ENCODE measurements at places on chromosomes 1 and 21.

- DNase-seq = no peak
Measured at GRCh38 chr1:30286241-30286987, 437.0 kb downstream of the MATN1 start.

DNA sequence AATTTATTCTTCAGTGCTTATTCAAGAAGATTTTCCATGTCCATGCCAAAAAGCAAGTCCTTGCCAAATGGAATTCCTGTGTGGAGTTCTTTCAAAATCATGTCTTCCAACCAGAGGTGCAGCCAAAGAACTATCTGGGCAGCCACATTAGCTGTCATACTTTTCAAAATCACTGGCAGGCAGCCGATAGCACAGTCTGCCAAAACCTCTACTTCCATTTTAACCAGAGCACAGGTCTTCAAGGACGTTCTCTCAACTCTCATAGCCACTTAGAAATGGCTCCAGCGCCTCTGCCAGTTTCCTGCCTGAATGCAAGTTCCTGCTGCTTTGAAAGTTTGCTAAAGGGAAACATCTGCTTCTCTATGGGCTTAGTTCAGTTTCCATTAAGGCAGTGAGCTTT, 975.7 kb upstream of the ADGRL4 start:
- DNase-seq = no peak

DNA sequence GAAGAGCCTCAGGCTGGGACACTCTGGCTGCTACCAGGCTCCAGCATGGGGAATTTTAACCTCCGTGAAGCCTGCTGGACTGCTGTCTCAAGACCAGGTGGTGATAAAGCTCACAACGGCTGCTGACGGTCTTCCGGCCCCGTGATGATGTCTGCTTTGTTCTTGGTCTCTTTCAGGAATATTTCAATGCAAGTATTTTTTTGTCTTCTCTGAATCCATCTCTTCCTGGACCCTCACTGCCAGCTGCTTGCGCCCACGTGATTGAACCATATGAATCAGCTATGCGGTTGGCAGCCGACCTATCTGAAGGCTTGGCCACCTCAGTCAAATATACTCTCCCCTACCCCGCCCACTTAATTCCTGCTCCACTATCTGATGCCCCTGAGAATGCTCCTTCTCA, 14.6 kb upstream of the SLC6A17 start:
- peak; percentile 44 for DNase-seq

- no peak for DNase-seq
Measured at GRCh38 chr1:200905411-200906052, 10.8 kb downstream of the INAVA start.

DNA sequence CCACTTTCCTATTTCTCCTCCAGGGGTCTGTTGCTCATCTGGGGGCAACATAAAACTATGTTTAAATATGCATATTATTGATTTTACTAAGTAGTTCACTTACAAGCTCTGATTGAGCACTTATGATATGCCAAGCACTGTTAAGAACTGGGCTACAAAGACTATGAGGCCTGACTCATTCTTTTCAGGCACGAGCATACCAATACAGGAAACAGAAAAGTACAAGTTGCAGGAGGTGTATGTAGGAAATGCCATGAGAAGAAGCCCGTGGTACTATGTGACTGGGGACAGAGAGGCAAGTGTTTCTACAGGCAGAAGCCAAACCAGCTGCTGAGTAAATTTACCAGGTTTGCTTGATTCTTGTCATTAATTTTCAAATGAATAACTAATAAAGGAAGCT, 120.4 kb upstream of the PTGFR start:
- no peak for DNase-seq

DNA sequence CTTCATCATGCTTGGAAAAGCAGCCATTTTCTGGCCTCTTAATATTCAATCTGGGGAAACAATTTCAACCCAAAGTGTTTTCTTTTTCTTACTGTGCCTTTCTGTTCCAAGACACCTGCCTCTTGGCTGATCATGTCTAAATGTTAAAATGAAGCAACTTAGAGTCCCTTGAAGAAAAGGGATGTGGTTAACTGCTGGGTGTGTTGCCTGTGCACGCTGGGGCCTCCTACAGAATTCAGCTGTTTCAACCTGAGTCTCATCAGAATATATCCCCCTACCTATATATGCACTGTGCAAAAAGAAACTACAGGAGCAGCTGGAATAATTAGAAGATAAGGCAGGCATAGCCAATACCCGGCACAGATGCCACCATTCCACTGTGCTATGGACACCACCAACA, 222.0 kb downstream of the OMA1 start:
- DNase-seq = no peak

GRCh38 chr21:15112858-15113257, 48.1 kb upstream of the NRIP1 start:
- no peak for DNase-seq

- DNase-seq = no peak
Measured at GRCh38 chr1:184191181-184191621, 139.7 kb downstream of the TSEN15 start.

DNA sequence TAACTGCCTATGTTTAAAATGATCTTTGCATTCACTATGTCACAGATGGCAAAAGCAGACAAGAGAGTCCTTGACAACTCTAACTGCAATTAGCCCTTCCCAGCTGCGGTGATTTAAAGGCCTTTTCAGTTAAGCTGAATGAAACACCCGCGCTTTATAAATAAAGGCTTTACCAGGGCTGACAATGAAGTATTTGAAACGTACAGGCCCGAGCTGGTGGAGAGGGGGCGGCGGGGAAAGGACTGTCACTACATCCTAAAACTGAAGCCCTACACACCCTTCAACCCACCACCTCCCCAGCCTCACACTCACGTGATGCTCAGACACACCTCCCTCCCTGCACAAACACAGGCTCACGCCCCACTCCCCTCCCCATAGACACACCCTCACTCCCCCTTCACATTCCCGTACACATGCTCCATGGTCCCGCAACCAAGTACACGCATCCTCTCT, 45.5 kb downstream of the GRIK3 start:
- DNase-seq = peak; percentile 57

DNA sequence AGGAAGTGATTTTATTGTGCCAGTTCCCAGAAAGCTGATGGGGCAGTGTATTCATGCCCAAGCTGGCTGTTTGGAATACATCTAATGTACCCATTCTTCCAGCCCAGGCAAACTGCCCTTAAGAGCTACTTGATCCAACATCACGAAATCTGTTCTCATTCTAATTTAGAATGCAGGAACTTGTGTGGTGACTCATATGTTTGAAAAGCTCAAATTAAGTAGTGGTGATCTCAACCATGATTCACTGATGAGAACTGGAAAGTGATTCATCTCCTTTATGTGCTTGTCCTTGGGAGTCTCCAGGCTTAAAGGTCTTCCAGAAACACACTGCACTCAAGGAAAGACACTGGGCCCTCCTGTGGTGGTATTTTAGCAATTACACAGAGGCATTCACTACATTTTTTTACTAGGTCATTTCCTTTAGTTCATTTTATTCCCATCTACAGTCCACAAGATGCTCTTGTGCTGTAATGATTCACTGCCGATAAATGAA, 65.4 kb downstream of the RPE65 start:
- peak; percentile 4 for DNase-seq

DNA sequence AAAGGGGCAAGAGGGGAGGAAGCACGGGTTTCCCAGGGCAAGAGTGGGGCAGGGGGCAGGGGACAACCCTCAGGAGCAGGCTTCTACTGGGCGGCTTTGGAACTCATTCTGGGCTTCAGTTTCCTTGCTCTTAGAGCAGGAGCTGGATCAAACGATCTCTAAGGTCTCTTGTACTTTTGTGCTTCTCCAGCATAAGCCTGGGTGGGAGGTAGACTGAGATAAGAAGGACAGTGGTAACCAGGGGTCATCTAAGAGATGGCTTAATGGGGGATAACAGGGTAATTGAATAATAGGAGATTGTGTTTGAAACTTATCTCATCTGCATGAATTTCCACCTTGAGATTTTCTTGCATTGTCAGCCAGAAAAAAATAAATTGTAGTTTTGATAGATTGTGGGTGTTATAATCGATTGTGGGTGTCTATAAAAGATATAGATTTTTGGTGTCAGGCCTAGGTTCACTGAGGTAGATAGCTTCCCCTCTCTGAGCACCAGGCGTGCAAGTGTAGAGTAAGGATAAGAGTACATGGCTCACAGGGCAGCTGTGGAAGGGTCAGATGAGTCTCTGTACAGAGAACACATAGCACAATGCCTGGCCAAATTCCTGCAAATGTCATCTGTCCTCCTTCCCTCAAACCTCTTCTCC, 68.0 kb downstream of the CD58 start:
- no peak for DNase-seq

- DNase-seq = peak; percentile 70
Measured at GRCh38 chr1:44377925-44378784, 23.1 kb upstream of the ERI3 start.

- DNase-seq = no peak
Measured at GRCh38 chr21:16514316-16514715, 784.5 kb downstream of the USP25 start.

GRCh38 chr1:200337831-200338230, 72.0 kb downstream of the ZNF281 start:
- no peak for DNase-seq

DNA sequence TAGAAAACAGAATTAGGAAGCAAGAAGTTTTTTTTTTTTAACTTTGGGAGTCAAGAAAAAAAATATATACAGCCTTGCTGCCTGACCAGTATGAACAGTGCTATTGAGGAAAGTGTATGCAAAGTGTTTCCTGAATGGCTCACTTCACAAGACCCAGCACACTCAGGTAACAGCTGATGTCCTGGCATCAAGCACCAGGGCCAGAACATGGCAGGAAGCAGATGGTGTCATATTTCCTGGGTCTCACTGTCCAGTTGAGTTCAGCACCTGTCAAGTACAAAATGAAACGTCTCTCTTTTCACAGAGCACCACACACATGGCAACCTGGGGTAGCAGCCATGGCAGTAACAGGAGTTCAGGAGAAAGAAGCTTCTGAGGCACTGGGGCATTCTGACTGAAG, 372.3 kb downstream of the TTLL7 start:
- peak; percentile 57 for DNase-seq

GRCh38 chr21:44910229-44911067, 10.3 kb downstream of the ITGB2 start:
- no peak for DNase-seq

GRCh38 chr1:234520908-234521817, 42.2 kb upstream of the TARBP1 start:
- DNase-seq = no peak

- peak; percentile 67 for DNase-seq
Measured at GRCh38 chr1:39955547-39956539, 898 bp downstream of the MFSD2A start.

GRCh38 chr1:157512036-157512969, 40.0 kb downstream of the FCRL5 start:
- no peak for DNase-seq

DNA sequence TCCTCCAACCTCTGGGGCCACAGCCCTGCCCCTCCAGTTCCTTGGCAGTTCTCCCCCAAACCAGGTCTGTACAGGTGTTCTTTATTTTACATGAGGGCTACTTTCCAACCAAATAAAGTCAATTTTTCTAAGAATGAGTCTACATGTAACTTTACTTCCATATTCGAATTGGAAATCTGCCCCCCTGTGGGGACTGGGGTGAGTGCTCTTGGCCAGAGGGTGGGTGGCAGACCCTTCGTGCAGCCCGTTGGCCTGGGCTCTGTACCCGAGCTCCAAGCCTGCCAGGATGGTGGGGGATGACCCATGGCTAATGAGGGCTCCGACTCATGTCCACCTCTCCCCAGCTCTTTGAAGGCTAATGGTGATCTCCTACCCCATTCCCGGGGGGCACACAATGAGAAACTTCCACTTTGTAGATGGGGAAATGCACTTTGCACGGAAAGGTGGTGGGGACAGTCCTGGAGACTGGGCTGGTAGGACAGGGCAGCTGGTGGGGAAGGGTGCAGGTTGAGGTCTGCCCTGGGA, 589 bp upstream of the CATSPER4 start:
- no peak for DNase-seq

DNA sequence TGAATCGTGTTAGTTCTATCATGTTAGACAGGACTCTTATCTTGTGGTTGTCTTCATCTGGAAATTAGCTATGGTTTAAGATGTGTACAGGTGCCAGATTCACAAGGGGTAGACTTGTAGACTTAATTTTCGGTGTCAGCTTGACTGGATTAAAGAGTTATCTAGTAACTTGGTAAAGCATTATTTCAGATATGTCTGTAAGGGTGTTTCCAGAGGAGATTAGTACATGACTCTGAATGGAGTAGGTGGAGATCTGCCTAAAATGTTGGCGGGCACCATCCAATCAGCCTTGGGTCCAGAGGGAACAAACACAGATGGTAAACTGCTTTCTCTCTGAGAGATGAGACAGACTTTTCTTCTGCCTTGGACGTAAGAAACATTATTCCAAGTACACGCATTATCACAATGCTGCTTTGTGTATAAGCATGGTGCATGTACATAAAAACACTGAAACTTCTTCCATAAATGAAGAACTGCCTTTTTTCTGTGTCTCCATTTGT, 434.6 kb downstream of the SMYD3 start:
- DNase-seq = no peak

DNA sequence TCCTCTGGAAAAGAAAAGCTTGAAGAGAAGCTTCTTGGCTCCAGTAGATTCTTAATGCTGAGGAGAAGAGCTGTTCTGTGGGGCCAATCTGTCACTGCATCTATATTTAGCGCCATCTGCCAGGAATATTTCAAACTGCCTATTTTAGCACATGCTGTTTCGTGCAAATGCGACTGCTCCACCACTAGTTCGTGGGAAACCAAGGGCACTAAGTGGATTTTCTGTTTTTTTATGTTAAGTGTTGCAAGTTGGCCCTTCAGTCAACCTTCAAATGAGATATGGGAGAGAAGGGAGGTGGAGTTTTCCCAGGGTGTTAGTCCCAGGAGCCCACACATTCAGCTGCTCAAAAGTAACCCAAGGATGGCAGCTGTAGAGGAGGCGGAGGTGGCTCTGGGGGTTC, 91.9 kb downstream of the TSEN15 start:
- no peak for DNase-seq

DNA sequence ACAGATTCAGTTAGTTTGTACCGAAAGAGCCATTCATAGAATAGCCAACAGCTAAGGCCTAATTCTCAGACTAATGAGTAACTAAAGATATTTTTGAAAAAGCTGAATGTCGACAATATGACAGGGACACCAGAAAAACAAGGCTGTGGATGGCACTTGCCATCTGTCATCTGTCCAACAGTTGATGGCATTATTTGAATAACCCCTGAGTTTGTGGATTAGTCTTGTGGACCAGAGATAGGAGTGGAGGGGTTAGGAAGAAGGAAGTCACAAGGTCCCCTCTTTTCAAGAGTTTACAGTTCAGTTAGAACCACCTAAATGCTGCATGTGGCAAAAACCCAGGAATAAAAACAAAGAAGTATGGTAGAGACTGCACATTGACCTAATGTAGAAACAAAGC, 356.5 kb upstream of the DUSP10 start:
- DNase-seq = no peak

- no peak for DNase-seq
Measured at GRCh38 chr21:14452031-14452726, 69.2 kb upstream of the HSPA13 start.

DNA sequence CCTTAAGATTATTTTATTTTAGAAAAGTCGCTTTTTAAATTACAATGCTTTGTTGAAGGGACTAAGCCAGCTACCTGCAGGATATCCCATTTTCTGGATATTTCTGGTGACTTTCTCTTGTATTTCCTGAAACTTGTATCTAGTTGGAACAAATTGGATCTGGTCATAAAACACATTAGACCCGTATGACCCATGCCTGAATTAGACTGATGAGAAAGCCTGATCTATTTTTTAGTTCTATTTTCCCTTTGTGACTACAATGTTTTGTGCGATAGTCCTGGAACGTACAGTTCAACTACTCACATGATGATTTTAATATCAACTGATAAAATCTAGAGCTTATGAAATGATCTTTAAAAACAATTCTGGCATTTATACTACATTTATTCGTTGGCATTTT, 151.8 kb downstream of the RHOU start:
- no peak for DNase-seq

GRCh38 chr1:232248276-232248820, 381.6 kb downstream of the SIPA1L2 start:
- no peak for DNase-seq

All from NCI-H774 (cell line).